ENCODE measurements at places on chromosomes 7 and 10.

DNA sequence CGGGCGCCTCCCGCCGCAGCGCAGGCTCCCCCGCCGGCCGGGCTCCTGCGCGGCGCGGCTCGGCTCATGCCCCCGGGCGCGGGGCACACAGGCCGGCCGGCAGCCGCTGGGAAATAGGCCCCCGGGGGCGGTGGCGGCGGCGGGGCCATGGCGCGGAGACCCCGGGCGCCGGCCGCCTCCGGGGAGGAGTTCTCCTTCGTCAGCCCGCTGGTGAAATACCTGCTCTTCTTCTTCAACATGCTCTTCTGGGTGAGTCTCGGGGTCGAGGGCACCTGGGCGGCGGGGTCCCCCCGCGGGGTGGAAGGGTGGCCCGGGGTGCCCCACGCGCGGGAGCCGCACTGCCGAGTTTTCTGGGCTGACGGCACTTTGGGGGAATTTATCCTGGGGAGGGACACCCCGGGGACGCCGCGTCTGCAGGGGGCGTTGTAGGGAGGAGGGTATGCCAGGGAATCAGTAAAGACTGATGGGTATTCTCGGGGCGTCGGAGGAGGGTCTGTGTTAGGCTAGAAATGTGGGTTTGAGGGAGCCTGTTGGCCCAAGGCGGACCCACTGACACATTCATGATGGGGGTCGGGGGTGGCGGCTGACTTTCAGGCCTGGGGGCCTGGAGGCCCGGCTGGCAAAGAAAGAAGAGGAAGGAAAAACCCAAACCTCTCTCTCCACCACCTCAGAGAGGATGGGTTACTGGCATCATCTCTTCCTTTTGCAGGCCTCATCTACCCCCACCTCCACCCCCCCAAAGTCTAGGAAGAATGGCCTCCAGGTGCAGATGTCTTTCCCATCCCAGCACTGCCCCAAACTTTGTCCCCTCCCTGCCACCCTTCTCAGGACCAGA is 544 bp downstream of the TSPAN33 start:
- no peak for DNase-seq

DNA sequence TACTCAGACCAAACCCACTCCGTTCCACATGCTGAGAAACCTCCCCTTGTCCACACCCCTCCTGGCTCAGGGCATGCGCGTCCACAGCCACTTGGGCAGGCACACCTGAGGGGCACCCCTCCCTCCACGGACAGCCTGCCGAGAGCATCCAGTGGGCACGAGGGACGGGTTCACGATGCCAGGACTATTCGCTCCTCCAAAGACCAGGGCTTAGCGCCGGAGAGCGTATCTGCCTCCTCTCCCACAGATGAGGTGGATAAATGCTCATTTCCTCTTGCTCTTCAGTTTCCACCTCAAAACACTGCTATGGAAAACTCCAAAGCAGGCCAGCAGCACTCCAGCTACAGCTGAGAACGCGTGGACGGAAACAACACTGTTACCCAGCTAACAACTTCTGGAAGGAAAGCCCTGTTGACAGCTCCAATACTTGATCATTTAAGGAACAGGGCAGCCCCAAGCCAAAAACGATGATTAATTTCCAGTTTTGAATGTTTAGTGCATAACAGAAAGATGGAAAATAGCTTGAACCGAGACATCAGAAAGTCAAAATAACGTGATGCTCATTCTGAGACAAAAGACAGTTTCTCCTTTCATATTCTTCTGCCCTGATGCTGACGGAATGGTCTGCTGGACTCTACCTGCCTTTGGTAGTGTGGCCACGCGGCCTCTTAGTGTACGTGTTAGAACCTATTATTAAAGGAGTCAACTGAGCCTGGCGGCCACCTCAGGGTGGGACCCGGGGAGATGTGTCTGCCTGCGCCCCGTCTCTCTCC is 204.7 kb downstream of the DNAJB6 start:
- no peak for DNase-seq

GRCh38 chr10:99331207-99331803 is 2.1 kb downstream of the CNNM1 start:
- DNase-seq, result no peak

- no peak for DNase-seq
Measured at GRCh38 chr7:75872073-75872782, 6.6 kb upstream of the RHBDD2 start.

DNA sequence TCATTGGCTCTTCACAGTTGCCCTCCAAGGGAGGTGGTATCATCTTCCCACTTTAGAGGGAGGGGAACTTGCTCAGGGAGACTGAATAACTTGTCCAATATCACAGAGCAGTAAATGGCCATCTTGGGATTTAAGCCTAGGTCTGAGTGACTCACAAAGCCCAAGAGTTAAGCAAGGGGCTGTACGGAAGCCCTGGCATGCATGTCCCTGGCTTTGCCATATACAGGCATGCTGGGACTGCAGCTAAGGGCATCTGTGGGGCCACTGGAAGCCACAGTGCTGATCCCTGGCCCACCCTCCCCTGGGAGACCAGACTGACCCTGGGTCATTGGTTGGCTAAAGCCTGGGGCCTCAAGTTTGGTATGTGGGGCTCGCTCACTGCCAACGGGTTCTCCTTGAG is 3.1 kb downstream of the VSIR start:
- no peak for DNase-seq

- no peak for DNase-seq
Measured at GRCh38 chr7:28630350-28630749, 218.0 kb downstream of the CREB5 start.

GRCh38 chr10:34241226-34242000 is 573.7 kb downstream of the PARD3 start:
- no peak for DNase-seq

DNA sequence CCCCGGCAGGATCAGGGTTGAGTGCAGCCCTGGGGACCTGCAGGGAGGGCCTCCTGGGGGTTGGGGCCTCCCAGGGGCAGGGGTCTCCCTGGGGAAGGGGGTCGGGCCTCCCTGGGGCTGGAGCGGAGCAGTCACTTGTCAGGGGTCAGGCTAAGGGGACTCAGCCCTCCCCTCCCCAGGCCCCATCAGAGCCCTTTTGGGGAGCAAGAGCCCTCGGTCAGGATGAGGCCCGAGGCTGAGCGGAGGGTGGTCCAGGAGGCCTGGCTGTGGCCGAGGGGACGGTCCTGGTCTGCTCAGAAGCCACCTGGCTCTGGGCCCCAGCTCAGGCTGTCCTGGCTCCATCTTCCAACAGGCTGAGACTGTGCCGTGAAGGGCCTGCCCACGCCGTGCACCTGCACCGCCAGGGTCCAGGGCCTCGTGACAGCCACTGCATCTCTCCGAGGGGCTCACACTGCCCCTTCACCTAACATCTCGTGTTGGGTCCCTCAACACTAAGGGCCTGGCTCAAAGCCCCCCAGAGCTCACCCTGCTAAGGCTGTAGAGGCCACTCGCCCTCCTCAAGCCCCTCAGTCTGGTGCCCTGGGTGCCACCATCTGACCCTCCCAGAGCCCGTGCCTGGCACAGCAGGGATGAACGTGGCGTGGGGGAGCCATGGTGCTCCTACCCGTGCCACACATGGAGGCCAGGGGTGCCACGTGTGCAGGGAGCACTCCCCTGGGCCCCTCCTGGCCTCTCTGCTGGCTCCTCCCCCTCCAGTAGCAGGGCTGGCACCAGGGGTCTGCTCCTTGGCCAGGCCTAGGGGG is 12.9 kb downstream of the BHLHA15 start:
- DNase-seq, result no peak

GRCh38 chr10:381346-381745 is 246.1 kb downstream of the ZMYND11 start:
- no peak for DNase-seq

DNA sequence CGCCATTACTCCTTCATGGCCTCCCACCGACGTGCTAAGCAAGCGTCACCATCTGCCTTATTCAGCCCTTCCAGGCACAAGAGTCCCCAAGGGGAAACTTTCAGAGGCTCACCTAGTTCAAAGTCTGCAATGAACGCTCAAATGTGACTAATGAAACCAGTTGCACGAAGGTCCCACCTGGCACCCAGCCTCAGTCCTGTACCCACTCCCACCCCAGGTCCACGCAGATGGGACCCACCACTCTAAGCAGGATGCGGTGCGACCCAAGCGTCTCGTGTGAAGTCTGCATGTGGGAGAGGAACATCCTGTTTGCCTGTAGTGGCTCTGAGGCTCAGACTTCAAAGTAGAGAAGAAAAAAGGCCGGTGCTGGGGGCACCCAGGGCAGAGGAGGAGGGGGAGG is 40.3 kb downstream of the RGS10 start:
- DNase-seq, result no peak

GRCh38 chr7:147047696-147048095 is 931.1 kb downstream of the CNTNAP2 start:
- no peak for DNase-seq

GRCh38 chr10:103942866-103943265 is 24.1 kb upstream of the SLK start:
- no peak for DNase-seq

- DNase-seq, result no peak
Measured at GRCh38 chr7:12584930-12585329, 14.4 kb downstream of the SCIN start.

DNA sequence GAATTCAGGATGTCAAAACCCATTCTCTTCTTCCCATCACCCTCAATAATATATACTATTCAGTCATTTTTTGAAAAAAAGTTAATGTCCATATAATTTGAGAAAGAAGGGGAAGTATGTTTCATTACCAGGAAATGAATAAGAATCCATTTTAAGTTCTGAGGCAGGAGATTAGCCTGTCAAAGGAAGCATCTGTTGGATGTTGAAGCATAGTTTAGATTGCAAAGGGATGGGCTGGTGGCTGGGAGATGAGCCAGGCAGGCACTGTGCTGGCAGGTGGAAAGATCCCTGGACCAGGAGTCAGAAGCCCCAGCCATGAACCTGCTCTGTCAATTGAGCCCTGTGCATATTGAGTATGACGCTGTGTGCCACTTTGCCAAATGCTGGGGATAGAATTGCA is 48.4 kb upstream of the CRTAC1 start:
- DNase-seq, result no peak

DNA sequence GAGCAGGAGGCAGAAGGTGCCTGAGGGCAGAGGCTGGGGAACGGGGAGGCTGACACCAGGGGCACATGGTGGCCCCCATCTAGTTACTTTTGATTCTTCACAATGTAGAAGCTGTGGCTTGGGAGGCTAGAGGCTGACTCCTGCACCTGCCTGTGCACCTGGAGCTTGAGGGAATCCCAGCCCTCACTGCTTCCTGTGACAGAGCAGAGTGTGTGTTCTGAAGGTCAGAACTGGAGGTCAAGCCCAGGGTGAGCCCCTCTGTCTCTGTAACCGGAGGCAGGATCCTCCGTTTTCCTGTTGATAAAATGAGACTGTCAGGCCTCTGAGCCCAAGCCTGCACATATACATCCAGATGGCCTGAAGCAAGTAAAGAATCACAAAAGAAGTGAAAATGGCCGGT is 124.8 kb downstream of the ACTR3B start:
- no peak for DNase-seq

GRCh38 chr10:101053516-101053915 is 8.3 kb upstream of the KAZALD1 start:
- no peak for DNase-seq

GRCh38 chr7:81846398-81846797 is 76.6 kb upstream of the HGF start:
- DNase-seq, result no peak

DNA sequence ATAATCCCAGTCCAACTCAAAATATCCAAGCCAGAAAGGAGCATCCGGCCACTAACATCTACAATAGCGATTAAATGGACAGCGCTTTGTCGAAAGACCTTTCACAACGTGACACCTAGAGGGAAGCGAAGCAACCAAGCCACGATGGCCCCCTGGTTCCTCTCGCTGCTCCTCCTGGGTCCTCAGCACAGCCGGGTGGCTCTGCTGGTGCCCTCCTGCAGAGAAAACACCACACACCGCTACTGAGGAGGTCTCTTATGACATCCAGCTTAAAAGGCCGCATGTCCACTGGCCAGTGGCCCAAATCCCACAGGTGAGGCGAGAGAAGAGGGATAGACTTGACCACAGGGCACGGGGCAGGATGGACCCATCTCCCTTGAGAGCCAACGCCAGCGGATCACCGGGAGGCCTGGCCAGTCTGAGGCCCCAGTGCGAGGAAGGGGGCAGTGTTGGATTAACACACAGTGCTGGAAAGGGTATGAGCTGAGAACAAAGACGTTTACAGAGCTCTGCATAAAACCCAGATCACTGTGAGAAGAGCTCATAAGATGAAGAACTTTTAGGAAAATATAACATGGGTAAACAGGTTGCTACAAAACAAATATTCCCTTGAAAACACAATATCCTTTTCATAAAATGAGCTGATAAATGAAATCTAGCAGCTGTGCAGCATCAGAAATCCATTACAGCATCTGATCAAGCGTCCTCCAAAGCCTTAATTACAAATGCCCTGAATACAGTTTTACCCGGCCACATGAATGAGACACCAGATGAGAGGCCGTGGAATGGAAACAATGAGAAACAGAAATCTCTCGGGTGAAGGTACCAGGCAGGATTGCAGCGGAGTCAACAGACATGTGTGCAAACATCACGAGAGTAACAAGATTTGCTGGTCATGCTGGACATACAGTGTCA is 236.7 kb downstream of the DIP2C start:
- no peak for DNase-seq

DNA sequence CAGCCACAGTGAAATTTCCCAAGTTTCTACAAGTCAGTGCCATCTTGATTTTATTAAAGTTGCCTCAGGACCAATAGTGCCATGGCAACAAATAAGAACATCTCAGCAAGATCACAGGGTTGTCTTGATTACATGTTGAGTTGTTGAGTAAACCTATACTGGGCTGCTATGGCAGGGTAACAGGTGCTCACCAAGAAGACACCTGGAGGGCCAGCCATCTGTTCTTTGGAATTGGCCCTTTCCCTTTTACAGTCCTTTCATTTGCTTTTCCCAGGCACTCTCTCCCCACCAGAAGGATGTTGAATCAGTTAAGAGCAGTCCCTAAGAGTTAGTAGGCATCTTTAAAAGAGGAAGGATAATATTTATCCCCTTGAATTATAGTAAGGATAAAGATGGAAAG is 582.0 kb downstream of the TNS3 start:
- DNase-seq, result no peak

- no peak for DNase-seq
Measured at GRCh38 chr7:107201795-107202450, 33.1 kb downstream of the HBP1 start.

- no peak for DNase-seq
Measured at GRCh38 chr10:97428572-97428981, 2.6 kb downstream of the PGAM1 start.

DNA sequence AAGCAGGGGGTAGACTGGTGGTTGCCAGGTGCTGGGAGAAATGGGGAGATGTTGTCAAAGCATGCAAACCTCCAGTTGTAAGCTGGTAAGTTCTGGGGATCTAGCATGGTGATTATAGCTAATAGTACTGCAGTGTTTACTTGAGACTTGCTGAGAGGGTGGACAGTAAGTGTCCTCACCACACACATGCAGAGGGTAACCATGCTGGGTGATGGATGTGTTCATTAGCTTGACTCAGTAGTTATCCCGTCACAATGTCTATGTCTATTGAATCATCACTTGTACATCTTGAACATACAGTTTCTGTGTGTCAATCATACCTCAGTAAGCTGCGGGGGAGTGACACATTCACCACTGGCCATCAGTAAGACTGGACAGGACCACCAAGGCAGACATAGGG is 42.1 kb downstream of the GSDME start:
- DNase-seq, result no peak

GRCh38 chr10:35452847-35453246 is 116.5 kb downstream of the CCNY start:
- no peak for DNase-seq

Data from right renal pelvis (tissue), 4 donors.